Nucleus accumbens (tissue), 56 donors: ENCODE measurements at places on chromosomes 13 and 19.

DNA sequence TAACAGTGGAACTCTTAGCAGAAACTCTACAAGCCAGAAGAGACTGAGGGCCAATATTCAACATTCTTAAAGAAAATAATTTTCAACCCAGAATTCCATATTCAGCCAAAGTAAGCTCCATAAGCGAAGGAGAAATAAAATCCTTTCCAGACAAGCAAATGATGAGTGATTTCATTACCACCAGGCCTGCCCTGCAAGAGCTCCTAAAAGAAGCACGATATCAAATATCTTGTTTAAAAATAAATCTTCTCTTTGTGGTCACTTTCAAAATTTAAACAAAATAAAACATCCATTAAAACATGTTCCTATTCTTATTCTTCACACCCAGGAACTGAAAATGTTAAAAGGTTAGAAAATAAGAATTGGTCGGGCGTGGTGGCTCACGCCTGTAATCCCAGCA, 13.7 kb downstream of the MICU2 start:
- no peak for DNase-seq

DNA sequence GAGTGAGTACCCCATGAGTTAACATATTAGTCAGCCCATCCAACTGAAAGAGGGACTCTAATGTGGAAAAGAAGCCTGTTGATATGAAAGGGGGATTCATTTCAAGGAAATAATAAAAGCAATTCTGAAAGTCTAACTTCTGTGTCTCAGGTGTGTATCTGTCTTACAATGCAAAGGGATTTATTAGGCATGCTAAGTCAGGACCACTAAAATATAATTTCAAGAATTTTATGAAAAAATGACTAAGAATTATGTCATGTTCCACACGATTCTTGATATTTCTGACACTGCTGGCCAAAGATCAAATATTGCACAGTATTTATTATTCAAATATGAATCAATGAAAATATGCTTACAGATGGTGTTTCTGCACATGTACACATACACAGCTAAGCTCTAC, 130.8 kb downstream of the KLF12 start:
- no peak for DNase-seq

DNA sequence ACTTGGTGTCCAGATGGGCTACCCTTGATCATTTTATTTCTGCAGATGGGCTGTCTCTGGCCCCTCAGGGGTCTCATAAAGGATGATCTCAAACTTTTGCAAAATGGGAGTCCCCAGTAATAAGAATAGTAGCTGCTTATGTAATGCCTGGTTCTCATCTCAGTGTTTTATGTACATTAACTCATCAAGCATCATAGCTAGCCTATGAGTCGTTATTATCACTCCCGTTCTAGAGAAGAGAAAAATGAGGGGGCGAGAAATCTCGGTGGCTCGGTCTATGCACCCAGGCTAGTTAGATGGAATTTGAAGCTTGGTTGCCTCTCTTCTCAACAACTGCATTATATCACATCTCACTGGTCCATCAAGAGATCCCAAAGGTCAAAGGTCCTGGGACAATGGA, 3.4 kb downstream of the CACNG6 start:
- DNase-seq = no peak

DNA sequence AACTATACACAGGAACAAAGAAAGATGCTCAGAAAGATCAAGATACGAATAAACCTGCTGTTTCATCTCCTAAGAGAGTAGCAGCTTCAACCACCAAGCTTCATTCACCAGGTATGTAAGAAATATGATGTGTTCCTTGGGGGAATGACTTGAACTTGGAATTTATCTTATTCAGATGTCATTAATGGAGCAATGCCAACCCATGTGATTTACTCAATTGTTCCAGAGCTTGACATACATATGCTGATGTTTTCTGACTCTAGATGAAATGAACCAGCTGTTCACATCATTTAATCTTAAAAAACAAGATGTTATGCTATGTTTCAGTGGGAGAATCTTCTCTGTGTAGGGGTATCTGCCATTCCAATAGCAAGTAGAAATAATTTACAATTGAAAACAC, 270.9 kb downstream of the SLC7A1 start:
- no peak for DNase-seq

- DNase-seq = no peak
Observed at GRCh38 chr19:20167651-20168122, 673 bp downstream of the ZNF486 start.

- DNase-seq = no peak
Observed at GRCh38 chr19:3572855-3573161, at the start of gene HMG20B. HMG20B (plus strand) TSS chr19:3572944; CDS start chr19:3573310, 366 bp downstream.

DNA sequence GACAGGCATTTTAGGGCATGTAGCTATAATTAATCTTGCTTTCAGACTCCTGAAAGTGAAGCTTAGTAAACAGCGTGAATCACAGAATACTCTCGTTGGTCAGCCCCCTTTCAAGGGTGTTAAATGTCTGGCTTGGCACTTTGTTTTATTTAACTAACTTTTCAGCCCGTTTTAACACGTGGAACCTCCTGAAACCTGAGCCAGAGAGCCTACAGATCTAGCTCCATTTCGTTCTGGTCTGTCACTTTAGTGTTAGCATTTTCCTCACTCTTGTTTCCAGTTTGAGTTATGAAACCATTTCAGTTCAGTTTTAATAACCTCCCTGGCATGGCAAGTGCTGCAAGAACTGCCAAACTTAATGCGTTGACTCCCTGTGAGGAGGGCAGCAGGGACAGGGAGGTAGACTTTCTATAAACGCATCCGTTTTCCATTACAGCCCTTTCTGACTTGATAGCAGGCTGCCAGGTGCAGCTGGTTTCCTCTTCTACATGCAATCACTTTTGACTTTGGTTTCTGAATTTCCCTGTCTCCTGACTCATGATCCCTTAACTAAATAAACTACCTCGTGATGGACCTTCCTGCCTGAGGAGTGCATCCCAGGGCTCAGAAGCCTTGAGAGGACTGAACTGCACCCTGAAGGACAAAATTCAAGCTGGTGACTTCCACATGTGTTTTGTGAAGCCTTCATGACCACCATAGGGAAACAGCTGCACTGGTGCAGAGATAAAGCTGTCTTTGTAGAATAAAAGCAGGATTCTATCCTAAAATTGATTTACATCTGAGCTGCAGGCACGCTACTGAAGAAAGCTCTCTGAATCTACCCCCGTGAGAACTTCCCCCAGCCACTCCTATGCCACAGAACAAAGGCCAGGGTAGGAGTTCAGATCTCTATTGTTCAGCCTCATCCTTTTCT, 192.6 kb downstream of the DLEU7 start:
- DNase-seq = no peak

DNA sequence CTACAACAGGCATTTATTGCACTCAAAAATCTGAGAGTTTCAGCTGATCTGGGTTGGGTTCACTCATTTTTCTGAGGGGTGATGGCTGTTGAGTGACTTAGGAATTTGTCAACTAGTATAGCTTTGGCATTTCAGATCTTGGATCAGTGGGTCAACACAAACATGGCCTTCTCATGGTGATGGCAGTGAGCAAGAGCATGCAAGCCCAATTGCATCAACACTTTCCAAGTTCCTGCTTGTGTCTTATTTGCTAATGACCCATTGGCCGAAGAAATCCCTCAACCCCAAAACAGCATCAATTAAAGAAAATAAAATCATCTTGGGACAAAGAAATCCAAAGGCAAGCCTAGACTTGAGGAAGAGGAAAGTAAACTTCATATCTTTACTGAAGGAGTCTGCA, 23.9 kb upstream of the MYCBP2 start:
- no peak for DNase-seq

DNA sequence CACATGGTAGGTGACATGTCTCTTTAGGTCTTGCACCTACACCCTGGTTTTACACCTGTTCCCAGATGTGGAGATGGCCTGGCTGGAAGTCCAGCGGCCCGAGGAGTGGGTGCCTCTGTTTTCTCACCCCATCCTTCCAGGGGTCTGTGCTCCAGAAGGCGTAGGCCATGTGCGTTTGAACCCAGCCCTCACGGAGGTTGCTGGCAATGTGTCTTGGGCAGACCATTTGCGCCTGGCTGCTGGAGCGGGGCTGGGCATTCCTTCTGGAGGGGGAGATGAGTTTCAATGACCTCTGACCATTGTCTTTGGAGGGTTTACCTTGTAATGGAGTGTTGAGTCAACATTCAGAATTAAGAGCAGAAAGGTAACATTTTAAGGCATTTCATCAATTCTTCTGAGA, 54.8 kb upstream of the ZNF536 start:
- DNase-seq = no peak
